ENCODE measurements at places on chromosomes 6 and 20. TPM values are rescaled to one million over a fixed set of nuclear protein-coding genes. Genes with fewer than 3 reads are reported as not detected.

DNA sequence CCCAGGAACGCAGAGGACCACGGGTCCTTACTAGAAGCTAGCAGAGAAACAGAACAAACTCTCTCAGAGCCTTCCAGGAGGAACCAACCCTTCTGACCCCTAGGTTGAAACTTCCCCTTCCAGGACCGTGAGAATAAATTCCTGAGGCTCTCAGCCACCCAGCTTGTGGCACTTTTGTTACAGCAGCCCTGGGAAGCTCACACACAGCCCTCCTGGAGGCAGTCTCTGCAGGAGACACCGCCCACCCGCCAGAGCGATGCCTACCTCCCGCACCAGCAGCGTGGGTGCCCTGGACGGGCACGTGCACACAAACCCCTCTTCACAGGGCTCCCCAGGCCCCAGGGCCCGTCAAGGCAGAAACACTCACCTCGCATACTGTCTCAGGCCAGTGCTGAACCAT is 4.2 kb downstream of the RNASET2 start:
- peaks cover 14% of the 10 kb centered on the region for H3K36me3 ChIP-seq
- no peak overlapping the region for H3K4me3 ChIP-seq
- no peak overlapping the region for H3K27ac ChIP-seq
- no peaks in the 10 kb centered on the region for H3K27me3 ChIP-seq
- peaks cover 60% of the 10 kb centered on the region for H3K4me1 ChIP-seq

DNA sequence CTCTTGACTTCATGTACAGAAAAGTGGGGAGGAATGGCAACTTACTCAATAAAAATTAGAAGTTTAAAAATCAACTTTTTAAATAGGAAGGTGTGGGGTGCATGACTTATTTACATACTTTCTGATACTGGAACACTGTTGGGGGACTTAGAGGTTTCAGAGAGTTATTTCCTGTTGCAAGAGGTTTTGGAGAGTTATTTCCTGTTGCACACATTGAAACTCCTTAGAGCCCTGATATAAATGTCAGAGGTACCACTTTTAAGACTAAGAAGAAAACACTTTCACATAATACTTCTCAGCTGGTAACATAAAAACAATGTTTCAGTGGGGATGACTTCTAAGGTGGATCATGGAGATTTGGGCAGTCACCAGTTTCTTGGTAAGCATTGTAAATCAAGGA is 579.9 kb downstream of the MMUT start:
- no peak for DNase-seq
- H3K27me3 ChIP-seq = no peaks in the 10 kb centered on the region
- no peaks in the 10 kb centered on the region for H3K4me1 ChIP-seq
- H3K4me3 ChIP-seq = no peak overlapping the region

- no peak overlapping the region for H3K4me3 ChIP-seq
- H3K27me3 ChIP-seq = no peaks in the 10 kb centered on the region
- H3K36me3 ChIP-seq = no peaks in the 10 kb centered on the region
Observed at GRCh38 chr6:121593011-121593641, 157.7 kb downstream of the GJA1 start.

- H3K27me3 ChIP-seq = no peaks in the 10 kb centered on the region
- DNase-seq = no peak
- no peak overlapping the region for H3K27ac ChIP-seq
- H3K36me3 ChIP-seq = peaks cover 15% of the 10 kb centered on the region
Observed at GRCh38 chr6:166318649-166319600, 10.7 kb upstream of the PRR18 start.

- no peaks in the 10 kb centered on the region for H3K36me3 ChIP-seq
- H3K27ac ChIP-seq = no peak overlapping the region
Observed at GRCh38 chr6:24064106-24064505, 61.9 kb upstream of the NRSN1 start.

DNA sequence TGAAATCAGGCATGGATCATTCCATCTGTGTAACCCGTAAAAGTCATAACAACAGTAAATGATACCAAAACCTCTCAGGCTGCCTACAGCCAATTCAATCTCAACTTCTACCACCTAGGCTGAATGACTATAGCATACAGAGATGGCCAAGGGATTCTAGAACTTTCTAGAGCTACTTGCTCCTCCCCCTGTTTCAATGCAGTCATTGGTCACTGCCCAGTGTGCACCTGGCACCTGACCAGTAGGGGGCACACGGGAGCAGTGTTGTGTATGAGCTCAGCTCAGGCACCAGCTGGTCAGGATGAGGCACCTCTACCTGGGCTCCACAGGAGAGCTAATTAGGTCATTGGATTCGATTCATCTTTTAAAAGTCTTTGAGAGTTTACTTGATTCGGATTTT is 86.2 kb downstream of the PLEKHG1 start:
- H3K27me3 ChIP-seq = no peaks in the 10 kb centered on the region
- no peak overlapping the region for H3K4me3 ChIP-seq
- DNase-seq = peak; percentile 63
- H3K27ac ChIP-seq = no peak overlapping the region
- H3K36me3 ChIP-seq = no peaks in the 10 kb centered on the region

MYB gene
- total RNA-seq = 44.2 TPM

GRIK2 gene
- total RNA-seq = not detected

GJA10 gene
- not detected for total RNA-seq

YIPF3 gene
- total RNA-seq = 49.1 TPM

All from CD8-positive, alpha-beta memory T cell (primary cell).